ENCODE measurements at places on chromosomes 2 and 18.
A peak's percentile ranks its signal among the peaks of the same experiment; 100 is the strongest.

DNA sequence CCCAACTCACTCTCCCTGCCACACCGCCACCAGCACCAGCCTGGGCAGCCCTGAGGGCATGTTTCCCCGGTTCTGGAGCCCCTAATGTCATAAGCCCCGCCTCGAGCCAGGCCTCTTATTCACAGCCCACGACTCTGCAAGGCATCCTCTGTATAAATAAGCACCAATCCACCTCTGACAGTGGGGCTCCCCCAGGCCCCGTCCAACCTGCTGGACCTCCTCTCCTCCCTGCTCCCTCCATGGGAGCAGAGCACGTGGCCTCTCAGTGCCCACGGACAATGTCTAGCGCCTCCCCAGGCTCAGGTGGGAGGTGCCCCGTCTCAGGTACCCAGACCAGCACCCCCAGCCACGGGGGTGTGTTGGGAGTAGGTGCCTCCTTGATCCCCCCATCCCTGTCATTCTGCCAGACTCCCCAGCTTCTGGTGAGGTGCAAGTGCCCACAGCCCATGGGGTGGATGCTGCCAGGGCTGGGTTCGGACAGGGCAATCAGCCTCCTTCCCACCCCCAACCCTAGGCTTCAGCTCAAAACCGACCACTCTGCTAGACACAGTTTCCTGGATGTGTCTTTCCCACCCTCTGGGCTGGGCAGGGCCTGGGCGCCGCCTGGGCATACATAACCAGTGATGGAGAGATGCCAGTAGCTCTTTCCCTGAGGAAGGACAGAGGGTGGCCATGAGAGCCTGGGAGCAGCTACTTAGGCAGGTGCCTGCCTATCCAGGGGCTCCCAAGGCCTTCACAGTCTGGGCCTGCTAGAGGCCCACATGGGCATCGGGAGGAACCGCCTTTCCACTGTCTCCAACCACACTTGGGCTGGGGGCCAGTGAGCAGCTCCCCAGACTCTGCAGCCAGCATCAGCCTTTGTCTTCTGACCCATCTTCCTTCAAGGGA is 1.6 kb upstream of the ADRA2B start:
- DNase-seq, result peak; percentile 66

DNA sequence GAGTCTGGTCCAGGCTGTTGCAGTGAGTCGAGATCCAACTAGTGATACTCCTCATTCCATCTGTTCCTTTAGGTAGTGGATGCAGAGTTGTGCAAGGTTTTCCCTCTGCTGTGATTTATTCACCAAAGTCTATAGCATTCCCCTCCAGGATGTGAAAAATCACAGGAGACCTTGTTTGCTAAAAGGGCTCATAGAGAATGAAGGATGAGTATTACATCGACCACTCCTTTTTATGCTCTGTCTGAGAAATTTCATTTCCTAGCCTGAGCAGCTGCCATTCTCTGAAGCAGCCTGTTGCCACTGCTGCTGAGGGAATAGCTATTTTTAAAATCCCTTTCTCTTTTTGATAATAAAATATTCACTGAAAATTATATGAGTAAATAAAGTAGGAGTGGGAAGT is 134.1 kb upstream of the LRRTM1 start:
- DNase-seq, result no peak

DNA sequence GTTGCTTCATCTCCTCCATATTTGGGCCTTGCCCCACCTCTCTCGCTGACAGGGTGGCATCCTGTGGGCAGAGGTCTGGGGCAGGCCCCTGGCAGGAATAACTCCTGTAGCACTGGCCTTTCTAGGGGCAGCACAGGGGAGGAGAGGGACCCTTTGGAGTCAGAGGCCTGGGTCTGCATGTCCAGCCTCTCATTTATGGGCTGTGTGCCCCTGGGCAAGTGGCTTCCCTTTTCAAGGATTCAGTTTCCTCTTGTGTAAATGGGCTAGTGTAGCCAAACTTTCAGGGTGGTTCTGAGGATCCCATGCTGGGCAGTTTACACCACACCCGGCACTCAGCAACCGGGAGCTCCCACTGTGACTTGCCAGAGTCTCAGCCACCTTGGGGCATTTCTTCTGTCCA is 23.4 kb downstream of the ADRA2B start:
- DNase-seq, result no peak

DNA sequence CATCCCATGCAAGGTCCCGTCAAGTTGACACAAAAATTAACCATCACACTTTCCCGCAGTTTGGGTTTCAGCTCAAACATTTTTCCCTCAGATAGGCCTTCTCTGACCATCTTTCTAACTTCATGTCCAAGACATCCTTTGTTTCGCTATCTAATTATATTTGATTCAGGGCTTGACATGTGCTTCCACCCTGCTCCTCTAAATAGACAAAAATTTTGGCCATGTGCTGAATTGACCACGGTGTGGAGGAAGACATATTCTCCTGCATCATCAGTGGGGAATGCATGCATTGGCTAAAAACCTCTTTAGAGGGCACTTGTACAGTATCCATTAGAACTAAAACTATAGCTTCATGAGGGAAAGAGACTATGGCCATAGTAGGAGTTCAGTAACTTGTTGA is 81.2 kb downstream of the PLCL1 start:
- DNase-seq, result no peak

DNA sequence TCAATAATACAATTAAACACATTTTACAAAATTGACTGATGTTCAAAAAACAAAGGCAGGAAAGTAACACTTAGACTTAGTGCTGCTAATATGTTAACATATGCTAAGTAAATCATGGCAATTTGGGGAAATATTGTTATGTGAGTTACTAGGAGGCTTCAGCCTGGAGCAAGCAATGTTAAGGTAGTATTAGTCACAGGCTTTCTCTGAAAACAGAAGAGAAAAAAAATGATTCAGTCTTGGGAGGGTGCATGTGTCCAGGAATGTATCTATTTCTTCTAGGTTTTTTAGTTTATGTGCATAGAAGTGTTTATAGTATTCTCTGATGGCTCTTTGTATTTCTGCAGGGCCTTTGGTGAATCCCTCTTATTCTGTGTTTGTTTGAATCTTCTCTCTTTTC is 345.8 kb upstream of the TFPI start:
- DNase-seq, result no peak

- no peak for DNase-seq
Measured at GRCh38 chr2:239433777-239434403, 33.1 kb upstream of the HDAC4 start.

DNA sequence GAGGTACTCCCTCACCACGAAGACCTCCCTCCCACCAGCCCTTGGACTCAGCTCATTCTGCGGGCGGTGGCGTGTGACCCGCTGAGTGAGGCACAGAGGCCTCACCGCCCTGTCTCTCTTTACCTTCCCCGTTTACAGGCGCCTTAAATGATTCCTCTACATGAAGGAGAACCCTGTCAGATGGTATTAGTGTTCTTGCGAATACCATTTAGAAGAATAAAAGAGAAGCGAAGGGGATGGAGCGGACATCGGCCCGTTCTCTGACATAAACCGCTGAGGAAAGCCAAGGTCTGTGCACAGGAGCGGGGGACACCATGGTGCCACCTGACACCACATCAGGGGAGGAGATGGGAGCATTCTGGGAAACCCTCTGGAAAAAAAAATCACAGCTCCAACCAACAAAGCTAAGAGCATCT is 179.8 kb downstream of the HDAC4 start:
- DNase-seq, result no peak

GRCh38 chr2:61784643-61785042 is 69.2 kb downstream of the FAM161A start:
- no peak for DNase-seq

DNA sequence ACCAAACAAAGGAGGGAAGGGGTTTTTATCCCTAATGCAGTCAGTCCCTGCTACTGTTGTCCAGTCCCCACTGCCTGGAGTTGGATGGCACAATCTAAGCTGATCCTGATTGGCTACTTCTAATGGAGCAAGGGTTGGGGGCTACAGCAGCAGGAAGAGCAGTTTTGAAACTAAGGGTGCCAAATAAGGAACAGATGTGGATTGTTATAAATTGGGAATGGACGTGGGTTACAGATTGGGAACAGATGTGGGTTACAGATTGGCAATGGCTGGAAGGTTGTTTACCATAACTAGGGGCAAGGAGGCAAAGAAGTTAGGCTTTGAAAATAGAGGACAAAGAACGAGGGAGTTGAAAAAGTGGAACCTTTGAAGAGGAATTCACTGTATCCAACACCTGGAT is 16.0 kb upstream of the PROM2 start:
- peak; percentile 4 for DNase-seq

DNA sequence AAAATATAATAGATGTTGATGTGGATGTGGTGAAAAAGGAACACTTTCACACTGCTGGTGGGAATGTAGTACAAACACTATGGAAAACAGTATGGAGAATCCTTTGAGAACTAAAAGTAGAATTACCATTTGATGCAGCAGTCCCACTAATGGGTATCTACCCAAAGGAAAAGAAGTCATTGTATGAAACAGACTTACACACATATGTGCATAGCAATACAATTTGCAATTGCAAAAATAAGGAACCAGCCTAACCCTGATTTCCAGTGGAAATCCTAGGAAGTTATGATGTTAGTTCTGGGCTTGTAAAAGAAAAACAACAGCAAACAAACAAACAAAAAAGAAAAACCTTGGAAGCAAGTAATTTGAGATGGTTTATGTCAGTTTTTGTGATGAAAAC is 28.6 kb upstream of the CLASP1 start:
- no peak for DNase-seq

DNA sequence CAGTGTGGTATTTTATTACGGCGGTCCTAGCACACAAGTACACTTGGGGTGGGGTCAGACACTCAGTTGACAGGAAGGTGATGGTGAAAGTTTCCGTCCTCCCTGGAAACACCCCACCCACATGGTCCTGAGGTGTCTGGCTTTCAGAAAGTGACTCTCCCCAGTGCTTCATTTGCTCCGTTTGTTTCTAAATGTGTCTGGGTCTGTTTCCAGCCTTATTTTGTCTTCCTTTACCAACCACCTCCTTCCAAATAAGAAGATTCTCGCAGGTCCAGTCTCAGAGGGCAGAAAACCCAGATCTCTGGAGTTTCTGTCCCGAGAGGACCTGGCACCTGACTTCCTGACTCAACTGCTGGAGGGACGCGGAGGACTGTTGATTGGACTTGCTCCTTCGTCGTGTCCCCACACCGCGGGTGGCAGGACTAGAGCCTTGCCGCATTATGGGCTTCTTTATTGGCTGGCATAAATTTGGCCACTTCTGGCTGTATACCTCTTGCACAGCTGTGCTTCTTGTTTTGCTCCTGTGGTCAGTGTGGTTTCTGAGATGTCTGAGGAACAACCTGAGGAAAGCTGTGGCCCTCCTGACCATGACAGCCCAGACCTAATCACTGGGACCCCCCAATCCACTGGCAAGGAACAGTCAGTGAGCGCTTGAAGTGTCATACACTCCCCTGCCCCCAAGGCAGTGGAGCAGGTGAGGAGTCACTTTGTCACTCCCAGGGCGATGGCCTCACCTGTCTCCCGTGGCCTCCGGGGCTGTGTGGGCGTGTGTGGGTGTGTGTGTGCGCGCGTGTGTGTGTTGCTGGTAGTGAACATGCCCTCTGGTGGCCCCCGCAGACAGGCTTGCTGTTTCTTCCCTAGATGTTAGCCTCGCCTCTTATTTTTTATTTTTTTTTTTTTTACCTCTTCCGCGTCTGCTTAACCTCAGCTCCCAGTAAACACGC is 45.6 kb downstream of the MEX3C start:
- DNase-seq, result no peak

- DNase-seq, result no peak
Measured at GRCh38 chr2:201879996-201880395, 73.7 kb downstream of the CDK15 start.

DNA sequence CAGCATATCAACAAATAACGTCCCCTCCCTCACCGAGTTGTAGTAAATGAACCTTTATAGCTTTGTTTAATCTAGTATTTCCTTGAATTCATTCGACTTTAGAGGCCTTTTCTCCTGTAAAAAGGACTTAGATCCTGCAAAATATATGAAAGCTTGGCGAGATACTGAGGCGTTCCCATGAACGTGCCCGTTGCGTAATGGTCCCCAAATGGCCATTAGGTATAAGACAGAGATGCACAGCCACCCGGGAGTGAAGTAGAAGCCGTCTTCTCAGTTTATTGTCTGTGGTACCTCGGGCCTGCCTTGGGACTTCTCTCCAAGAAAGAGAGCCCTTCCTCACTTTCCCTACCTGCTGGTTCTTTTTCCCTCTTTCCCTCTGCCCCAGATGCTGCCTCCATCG is 310.6 kb downstream of the CELF4 start:
- no peak for DNase-seq

- no peak for DNase-seq
Measured at GRCh38 chr2:127877626-127878025, 8.1 kb downstream of the AMMECR1L start.

DNA sequence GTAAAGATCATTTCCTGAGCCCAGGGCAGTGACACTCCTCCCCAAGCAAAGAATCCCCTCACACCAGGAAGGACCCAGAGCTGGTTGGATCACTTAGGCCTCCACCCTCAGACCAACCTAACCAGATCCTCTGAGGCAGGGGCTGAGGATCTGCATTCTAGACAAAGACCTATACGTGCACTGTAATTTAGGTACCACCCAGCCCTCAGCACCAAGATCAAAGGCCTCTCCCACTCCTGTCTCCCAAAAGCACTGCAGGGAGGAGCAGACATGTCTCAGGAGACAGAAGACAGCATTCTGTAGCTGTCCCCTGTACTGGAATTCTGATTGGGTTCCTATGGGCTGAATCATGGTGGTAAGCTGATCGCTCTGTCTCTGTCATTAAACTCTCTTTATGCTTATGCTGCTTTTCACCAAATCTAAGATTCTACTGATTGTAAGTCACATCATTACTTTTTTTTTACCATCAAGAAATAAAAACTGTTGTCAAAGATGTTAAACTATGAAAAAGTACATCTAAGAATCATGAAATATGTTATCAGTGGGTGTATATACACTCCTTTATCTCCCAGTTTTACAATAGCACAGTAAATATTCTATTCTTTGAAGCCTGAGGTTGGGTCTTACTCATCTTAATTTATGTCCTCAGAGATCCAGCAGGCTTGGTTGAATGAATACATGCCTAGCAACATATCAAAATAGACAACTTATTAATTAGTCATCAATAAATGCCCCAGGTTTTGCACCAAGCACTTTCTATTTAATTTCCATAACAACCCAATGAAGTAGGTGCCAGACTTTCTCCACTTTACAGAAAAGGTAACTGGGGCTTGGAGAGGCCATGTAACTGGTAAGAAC is 28.3 kb downstream of the MCFD2 start:
- DNase-seq, result no peak

- no peak for DNase-seq
Measured at GRCh38 chr18:23085066-23085465, 50.2 kb upstream of the CABLES1 start.

DNA sequence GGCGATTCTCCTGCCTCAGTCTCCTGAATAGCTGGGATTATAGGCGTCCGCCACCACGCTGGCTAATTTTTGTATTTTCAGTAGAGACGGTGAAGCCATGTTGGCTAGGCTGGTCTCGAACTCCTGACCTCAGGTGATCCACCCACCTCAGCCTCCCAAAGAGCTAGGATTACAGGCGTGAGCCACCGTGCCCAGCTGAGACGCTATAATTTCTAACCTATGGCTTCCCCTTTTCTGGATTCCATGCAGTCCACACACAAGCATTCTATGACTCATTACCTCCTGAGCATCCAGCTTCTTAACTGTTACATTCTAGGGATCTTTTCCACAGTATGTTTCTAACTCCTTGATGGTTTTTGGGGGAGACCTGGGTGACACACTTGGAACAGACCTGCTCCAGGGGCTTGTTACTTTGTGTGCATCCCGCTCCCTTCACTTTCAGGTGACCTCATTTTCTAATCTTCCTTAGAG is 11.8 kb upstream of the KCMF1 start:
- no peak for DNase-seq

All from SK-N-SH (cell line).